CD8-positive, alpha-beta memory T cell (primary cell): ENCODE measurements at places on chromosomes 11 and 22. TPM values are rescaled to one million over a fixed set of nuclear protein-coding genes. Genes with fewer than 3 reads are reported as not detected.

MAPK8IP1 gene
- total RNA-seq = 0.98 TPM

KCNJ4 gene
- not detected for total RNA-seq

OTOG gene
- total RNA-seq = not detected

OTUB1 gene
- 85.0 TPM for total RNA-seq

SYT12 gene
- not detected for total RNA-seq

DEUP1 gene
- total RNA-seq = not detected

PLEKHB1 gene
- total RNA-seq = 9.1 TPM

RIN1 gene
- 1.7 TPM for total RNA-seq

APOBEC3A gene
- not detected for total RNA-seq

XKR3 gene
- total RNA-seq = not detected

PIK3C2A gene
- total RNA-seq = 33.0 TPM

APOBEC3H gene
- 10.8 TPM for total RNA-seq

WNT11 gene
- total RNA-seq = not detected

SPDYC gene
- total RNA-seq = not detected

ACTN3 gene
- total RNA-seq = 0.31 TPM

OR51B2 gene
- total RNA-seq = not detected

FGF3 gene
- total RNA-seq = not detected

TMEM218 gene
- total RNA-seq = 22.5 TPM

C11orf91 gene
- not detected for total RNA-seq

NPAS4 gene
- not detected for total RNA-seq

MAP6 gene
- 0.16 TPM for total RNA-seq

HBE1 gene
- not detected for total RNA-seq

PATE2 gene
- total RNA-seq = not detected

GLB1L2 gene
- 9.5 TPM for total RNA-seq

CHRNA10 gene
- 1.6 TPM for total RNA-seq
